Stimulated activated effector memory CD8-positive, alpha-beta T cell treated with anti-CD3 and anti-CD28 coated beads, Interleukin-12 subunit alpha, Interleukin-12 subunit beta, amount 100 ng/mL, for 72 hours (primary cell): ENCODE measurements at places on chromosomes 4 and X.

- DNase-seq = no peak
Observed at GRCh38 chr4:93501946-93502345, 326.6 kb upstream of the ATOH1 start.

DNA sequence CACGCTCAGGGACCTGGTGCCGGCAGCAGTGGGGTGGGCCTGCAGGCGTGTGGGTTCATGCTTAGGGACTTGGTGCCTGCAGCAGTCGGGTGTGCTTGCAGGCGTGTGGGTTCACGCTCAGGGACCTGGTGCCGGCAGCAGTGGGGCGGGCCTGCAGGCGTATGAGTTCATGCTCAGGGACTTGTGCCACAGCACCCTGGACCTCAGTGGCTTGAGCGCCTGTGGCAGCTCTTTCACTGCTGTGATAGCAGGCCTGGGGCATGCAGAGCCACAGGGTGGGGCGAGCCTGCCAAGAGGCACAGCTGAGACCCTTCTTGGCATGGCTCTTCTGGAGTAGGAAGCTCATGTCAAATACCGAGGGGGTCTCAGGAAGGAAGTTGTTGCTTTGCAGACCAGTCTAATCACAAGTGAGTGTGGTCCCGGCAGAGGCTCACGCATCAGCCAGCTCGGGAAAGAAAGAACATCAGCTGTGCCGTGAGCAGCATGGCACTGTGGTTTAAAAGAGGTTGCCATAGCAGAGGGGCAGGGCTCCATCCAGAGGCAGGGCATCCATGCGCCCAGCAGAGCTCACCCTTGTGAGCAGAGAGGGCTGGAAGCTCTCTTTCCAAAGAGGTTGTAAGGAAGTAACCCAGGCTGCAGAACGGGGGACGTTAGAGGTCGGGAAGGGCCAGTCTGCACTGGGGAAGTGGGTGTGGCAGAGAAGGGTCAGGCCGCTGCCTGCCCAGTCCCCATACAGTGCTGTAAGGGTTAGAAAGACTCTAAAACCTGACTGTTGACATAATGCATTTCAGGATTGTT lies 21.1 kb downstream of the PIGG start:
- no peak for DNase-seq

GRCh38 chrX:79412972-79413371 lies 45.8 kb upstream of the ITM2A start:
- DNase-seq = no peak

DNA sequence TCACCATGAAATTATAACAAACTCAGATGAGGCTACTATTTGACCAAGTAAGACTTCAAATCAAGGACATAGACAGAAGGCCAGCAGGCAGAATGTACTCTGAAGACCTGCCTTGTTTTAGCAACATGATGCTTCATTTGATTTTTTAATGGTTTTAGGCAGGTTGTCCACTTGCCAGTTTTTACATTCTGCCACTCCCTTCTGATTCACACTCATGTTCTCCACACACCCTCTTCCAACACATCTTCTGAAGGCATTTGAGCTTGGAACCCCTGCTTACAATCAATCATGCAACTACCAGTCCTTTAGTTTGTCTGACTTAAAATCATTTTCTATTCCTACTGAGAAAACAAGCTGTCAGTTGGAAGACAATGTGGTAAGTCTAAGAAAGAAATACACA lies 114.9 kb upstream of the SMIM31 start:
- DNase-seq = no peak

DNA sequence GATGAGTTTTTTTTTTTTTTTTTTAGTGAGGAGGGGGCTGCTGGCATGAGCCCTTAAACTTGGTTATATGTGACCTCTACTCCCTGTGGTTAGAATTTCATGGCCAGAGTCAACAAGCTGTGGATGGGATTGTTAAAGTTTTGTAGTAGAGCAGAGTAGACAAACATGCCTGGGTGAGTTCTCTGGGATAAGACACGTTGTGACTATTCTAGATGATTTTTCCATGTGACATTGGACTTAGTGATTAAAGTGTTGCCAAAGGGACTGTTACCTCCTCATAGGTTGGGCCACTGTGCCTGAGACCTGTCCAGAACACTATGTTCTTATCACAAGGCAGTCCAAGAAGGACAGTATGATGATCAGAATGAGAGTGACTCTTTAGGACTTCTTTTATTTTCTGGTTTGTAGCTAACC lies 28.8 kb upstream of the ALB start:
- DNase-seq = no peak

GRCh38 chr4:82865592-82865991 lies 25.4 kb downstream of the SEC31A start:
- DNase-seq = no peak

- no peak for DNase-seq
Observed at GRCh38 chrX:31836479-31836878, 764.6 kb upstream of the FTHL17 start.

- DNase-seq = no peak
Observed at GRCh38 chrX:10125248-10125615, 31.5 kb upstream of the CLCN4 start.
